CD14-positive monocyte (primary cell): ENCODE measurements at places on chromosomes 7 and 10.

- peak; percentile 60 for DNase-seq
- no peak overlapping the region for H3K4me3 ChIP-seq
- no peaks in the 10 kb centered on the region for H3K4me1 ChIP-seq
- H3K36me3 ChIP-seq = no peaks in the 10 kb centered on the region
- H3K27me3 ChIP-seq = no peaks in the 10 kb centered on the region
- no peak overlapping the region for H3K27ac ChIP-seq
Measured at GRCh38 chr7:95527033-95527775, 41.5 kb downstream of the ASB4 start.

GRCh38 chr10:119665901-119666708 is 14.9 kb downstream of the BAG3 start:
- H3K4me1 ChIP-seq = no peaks in the 10 kb centered on the region
- H3K27me3 ChIP-seq = no peaks in the 10 kb centered on the region
- H3K36me3 ChIP-seq = peaks cover 4% of the 10 kb centered on the region
- H3K27ac ChIP-seq = no peak overlapping the region

GRCh38 chr10:61452655-61453641 is at the start of gene TMEM26:
TMEM26 (minus strand) TSS chr10:61453381; CDS start chr10:61453081, 300 bp downstream.
- peaks cover 32% of the 10 kb centered on the region for H3K27me3 ChIP-seq
- H3K4me3 ChIP-seq = peak within 1 kb of the TSS; percentile 59
- H3K27ac ChIP-seq = no peak within 1 kb of the TSS
- H3K4me1 ChIP-seq = peaks cover 16% of the 10 kb centered on the region
- no peak for DNase-seq

GRCh38 chr10:77636967-77637531 is 559 bp downstream of the KCNMA1 start:
- no peak overlapping the region for H3K27ac ChIP-seq
- no peak overlapping the region for H3K4me3 ChIP-seq
- H3K36me3 ChIP-seq = no peaks in the 10 kb centered on the region
- peaks cover 82% of the 10 kb centered on the region for H3K27me3 ChIP-seq
- H3K4me1 ChIP-seq = peaks cover 9% of the 10 kb centered on the region

DNA sequence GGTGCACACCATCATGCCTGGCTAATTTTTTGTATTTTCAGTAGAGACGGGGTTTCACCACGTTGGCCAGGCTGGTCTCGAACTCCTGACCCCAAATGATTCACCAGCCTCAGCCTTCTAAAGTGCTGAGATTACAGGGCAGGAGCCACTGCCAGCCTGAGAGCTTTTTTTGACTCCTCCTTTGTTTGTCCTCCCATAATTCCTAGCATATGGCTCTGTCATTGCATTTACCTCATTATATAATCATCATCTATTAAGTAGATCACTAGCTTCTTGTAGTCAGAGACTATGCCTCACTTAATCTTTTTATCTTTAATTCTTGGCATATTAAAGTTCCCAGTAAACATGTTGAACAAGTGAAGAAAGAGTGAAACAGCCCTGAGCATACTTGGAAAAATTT is 82.1 kb downstream of the CPEB3 start:
- peaks cover 20% of the 10 kb centered on the region for H3K4me1 ChIP-seq
- no peaks in the 10 kb centered on the region for H3K27me3 ChIP-seq
- no peak overlapping the region for H3K4me3 ChIP-seq
- H3K27ac ChIP-seq = peak overlapping the region; percentile 70
- H3K36me3 ChIP-seq = peaks cover 9% of the 10 kb centered on the region

- no peak overlapping the region for H3K27ac ChIP-seq
- H3K4me3 ChIP-seq = no peak overlapping the region
- H3K36me3 ChIP-seq = no peaks in the 10 kb centered on the region
Measured at GRCh38 chr7:48183965-48184364, 12.7 kb downstream of the ABCA13 start.

DNA sequence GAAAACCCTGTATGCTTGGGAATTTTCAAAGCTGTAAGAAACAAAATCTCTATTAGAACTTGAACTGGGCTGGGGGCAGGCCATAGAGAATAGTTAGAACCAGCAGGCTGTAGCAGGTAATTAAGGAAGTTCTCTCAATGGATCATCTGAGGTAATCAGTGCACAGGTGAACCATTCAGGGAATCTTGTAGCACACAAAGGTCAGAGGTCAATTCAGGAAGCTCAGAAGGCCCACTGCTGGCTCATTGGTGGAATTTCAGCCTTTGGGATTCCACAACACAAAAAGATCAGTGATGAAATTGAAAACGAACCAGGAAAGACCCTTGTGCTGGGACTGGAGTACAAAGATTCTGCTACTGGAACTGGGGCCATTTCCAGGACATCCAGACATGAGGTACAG is 82.0 kb downstream of the TMEM168 start:
- no peak for DNase-seq
- no peak overlapping the region for H3K4me3 ChIP-seq
- H3K27me3 ChIP-seq = no peaks in the 10 kb centered on the region
- H3K27ac ChIP-seq = no peak overlapping the region
- no peaks in the 10 kb centered on the region for H3K4me1 ChIP-seq

DNA sequence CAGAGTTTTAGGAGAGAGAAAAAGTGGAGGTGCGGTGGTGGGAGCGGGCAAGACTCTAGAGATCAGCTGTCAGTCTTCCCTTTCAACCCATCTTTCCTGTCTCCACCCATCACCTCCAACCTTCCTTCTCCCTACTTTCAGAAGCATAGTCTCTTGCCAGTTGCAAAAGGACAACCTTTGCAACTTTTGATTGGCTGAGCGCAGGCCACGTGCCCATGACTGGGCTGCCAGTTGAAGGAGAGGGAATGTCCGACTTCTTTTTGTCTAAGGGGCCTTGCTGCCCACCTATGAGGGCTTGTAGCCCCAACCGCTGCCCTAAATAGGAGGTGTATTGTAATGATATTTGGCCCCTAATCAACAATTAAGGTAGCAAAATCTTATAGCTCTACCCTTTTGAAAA is 12.6 kb downstream of the CYP26A1 start:
- no peaks in the 10 kb centered on the region for H3K36me3 ChIP-seq
- H3K4me3 ChIP-seq = no peak overlapping the region
- no peaks in the 10 kb centered on the region for H3K4me1 ChIP-seq
- peaks cover 3% of the 10 kb centered on the region for H3K27me3 ChIP-seq
- no peak overlapping the region for H3K27ac ChIP-seq

DNA sequence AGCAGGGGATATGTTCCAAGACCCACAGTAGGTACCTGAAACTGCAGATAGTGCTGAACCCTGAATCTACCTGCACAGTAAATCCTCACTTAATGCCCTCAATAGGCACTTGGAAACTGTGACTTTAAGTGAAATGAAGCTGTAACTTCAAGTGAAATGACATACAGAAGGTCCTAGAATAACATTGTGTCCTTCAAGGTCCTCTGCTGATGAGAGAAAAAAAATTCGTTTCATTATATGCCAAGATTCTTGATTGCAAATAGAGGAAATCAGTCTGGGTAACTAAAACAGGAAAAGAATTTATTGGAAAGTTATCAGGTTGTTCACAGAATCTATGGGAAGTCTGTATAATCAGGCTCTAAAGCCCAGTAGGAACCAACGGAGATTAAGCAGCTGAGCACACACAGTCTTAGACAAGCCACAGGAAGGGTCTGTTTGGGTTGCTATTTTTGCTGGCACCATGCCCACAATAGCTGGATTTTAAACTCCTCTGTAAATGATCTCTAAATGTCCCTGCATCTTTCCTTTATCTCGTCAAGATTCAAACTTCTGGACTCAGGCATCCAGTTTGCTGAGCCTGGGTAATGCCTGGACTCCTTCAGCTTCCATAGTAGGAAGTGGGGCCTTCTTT is 57.5 kb downstream of the EXOC4 start:
- no peaks in the 10 kb centered on the region for H3K4me1 ChIP-seq
- no peaks in the 10 kb centered on the region for H3K27me3 ChIP-seq
- peaks cover 55% of the 10 kb centered on the region for H3K36me3 ChIP-seq

DNA sequence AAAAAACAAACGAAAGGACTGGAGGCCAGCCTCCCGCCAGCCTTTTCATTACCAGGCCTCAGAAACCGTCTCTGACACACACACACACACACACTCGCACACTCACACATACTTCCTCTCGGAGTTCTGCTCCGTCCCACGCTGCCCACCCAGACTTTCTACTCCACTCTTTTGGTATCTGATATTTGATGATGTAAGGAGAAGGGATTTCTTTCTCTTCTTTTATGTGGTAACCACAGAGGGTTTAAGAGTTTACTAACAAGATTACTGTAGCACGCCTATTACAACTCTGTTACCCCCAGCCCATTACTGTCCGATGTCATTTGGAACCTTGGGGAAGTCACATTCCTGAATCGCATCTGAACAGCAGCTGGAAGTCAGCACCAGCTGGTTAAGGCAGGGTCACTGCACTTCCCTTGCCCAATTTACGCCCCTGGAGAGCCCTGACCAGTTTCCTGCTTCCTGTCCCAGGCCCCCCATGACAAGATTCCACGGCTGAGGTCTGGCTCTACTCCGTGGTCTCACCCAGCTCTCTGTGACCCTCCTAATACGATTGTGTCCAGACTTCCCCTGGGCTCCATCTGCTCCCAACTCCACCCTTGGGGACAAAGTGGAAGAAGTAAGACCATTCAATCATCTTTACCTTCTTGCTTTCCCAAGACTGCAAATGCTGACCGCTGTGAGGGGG is 1.1 kb downstream of the DENND2A start:
- no peaks in the 10 kb centered on the region for H3K36me3 ChIP-seq
- H3K4me3 ChIP-seq = no peak overlapping the region
- peaks cover 15% of the 10 kb centered on the region for H3K4me1 ChIP-seq
- DNase-seq = no peak
- no peak overlapping the region for H3K27ac ChIP-seq

GRCh38 chr7:79403451-79403850 is 50.0 kb downstream of the MAGI2 start:
- no peak overlapping the region for H3K4me3 ChIP-seq
- no peaks in the 10 kb centered on the region for H3K4me1 ChIP-seq
- no peak for DNase-seq
- H3K27me3 ChIP-seq = no peaks in the 10 kb centered on the region
- H3K36me3 ChIP-seq = no peaks in the 10 kb centered on the region
- no peak overlapping the region for H3K27ac ChIP-seq

DNA sequence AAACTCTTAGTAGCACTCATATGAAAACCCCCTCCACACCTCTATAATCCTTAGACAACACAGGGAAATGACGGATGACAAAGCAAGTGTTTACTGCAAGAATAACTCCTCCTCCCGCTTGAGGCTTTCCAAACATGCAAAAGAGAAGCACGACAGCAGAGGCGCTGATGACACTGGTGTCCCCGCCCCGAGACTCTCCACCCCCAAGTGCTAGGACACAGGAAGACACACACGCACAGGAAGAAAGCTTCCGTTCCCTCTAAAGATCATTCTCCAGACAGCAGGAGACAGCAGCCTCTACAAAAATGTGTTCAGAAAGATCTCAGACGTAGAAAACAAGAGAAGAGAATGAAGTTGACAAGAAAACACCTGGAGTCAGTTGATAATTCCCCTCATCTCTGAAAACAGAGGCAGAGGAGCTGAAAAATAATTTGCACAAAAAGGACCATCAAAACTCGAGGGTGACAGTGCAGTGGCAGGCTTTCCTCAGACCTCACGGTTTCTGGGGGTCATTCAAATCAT is 90.2 kb downstream of the DLG5 start:
- no peak overlapping the region for H3K4me3 ChIP-seq
- H3K4me1 ChIP-seq = peaks cover 13% of the 10 kb centered on the region
- H3K27me3 ChIP-seq = no peaks in the 10 kb centered on the region
- DNase-seq = peak; percentile 85
- H3K36me3 ChIP-seq = no peaks in the 10 kb centered on the region

DNA sequence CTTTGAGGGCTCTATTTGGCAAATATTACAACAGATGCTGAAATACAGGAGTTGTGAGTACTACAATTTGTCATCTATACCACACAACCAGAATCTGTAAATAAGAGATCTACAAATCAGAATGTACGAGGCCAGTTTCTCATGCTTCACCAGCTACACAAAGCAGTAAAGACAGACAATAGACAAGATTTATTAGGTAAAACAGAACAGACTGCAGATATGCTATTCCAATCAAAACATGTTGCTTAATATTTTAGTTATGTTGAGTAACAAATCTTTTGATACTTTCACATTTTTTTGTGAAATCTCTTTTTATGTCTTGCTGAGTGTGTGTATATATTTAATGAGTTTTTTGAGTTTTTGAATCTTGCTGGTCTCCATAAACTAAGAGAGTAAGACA is 109.1 kb downstream of the CHCHD3 start:
- no peak overlapping the region for H3K27ac ChIP-seq
- DNase-seq = no peak
- H3K4me1 ChIP-seq = no peaks in the 10 kb centered on the region
- no peaks in the 10 kb centered on the region for H3K36me3 ChIP-seq
- H3K27me3 ChIP-seq = no peaks in the 10 kb centered on the region
